ENCODE measurements at places on chromosomes 12 and 14.

DNA sequence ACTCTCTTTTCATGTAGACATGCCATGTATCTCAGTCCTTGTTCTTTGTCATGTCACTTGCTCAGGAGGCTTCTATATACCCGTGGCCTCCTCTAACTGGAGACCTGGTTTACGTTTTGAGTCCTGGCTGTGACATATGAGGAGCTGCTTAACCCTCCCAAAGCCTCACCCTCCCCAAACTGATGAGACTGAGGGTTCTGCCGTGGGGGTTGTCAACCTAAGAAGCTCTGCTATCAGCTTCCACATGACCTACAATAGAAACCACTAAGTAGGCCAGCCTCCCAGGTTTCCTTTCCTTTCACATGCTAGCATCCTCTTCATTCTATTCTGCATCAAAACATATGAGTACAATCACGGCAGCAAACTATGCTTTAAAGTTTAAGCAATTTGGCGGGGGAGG, 76.8 kb upstream of the WSCD2 start:
- no peak for DNase-seq

DNA sequence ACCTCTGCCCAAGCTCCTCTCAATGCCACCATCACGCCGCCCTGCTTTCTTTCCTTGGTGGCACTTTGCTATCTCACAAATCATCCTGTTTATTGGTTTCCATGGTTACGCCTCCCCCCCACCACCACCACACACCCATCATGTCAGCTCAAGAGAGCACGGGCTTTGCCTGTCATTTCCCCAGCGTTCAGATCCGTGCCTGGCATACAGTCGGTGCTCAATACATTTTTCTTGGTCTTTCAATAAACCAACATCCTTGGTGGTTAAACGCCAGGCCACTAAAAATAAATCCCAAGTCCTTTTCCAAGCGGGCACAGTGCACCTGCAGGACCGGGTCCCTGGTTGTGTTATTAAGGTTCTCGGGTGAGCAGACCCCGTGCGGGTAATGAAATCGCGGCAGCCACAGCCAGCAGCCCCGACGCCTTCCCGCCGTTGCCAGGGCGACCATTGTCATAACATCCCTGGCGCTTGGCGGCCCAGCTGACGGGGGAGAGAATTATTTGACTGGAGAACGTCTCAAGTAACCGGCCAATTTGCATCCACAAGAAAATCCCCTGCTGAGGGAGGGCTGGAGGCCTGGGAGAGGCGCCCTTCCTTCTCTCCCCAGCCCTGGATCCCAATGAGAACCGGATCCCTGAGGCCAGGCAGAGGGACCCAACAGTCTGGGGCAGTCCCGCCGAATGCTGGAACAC, 92.9 kb downstream of the KSR2 start:
- DNase-seq: no peak

- peak; percentile 45 for DNase-seq
Measured at GRCh38 chr12:98516111-98516873, 902 bp downstream of the TMPO start.

DNA sequence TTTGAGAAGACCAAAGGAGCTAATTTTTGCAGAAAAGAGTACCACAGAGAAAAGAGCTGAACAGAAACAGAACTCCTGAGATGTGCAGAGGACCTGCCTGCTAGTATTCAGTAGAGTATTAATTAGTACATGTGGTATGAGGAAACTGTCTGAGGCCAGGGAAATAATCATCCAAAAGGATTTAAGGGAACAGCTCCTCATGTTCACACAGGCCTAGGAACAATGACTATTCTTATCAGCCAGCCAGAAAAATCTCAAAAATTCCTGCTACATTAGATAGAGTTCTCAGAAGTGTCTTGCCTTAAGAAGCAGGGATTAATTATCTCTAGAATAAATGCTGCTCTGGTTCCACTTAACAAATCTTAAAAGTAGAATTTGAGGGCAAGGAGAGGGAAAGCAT, 36.4 kb downstream of the PKP2 start:
- DNase-seq: no peak

DNA sequence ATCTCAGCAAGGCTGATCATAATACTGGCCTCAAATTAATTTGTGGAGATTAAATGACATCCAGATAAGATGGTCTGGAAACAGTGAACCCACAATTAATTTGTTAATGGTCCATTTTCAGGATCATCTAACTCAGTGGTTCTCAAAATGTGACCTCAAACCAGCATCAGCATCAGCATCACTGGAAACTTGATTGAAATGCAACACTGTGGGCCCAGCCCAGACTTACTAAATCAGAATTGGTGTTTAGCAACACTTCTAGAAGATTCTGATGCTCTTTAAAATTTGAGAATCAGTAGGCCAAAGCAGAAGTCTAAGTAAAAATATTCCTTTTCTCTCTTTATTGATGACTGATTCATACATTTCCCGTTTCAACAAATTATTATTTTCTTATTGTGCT, 10.7 kb upstream of the KRT82 start:
- no peak for DNase-seq

GRCh38 chr12:89051065-89051677, 301.1 kb downstream of the DUSP6 start:
- DNase-seq: no peak

GRCh38 chr12:72677846-72678245, 405.7 kb downstream of the TRHDE start:
- no peak for DNase-seq

DNA sequence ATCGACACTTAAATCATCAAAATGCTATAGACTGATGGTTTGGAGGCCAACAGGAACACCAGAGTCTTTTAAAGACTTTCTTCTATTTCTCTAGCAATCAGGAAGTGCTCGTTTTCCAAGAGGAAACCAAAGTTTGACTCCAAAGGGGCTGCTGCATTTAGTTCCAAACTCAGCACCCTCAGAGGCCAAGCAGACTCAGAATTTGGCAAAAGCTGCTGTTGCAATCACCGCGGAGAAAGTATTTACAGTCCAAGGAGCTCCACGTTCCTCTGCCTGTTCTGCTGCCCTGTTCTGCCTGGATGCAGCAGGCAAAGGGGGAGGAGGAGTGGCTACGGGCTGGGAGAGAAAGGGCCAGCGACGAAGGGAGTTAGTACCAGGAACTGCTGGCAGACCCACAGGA, 325.1 kb downstream of the BCL11B start:
- no peak for DNase-seq

GRCh38 chr14:103123634-103124500, 606 bp downstream of the TNFAIP2 start:
- no peak for DNase-seq

DNA sequence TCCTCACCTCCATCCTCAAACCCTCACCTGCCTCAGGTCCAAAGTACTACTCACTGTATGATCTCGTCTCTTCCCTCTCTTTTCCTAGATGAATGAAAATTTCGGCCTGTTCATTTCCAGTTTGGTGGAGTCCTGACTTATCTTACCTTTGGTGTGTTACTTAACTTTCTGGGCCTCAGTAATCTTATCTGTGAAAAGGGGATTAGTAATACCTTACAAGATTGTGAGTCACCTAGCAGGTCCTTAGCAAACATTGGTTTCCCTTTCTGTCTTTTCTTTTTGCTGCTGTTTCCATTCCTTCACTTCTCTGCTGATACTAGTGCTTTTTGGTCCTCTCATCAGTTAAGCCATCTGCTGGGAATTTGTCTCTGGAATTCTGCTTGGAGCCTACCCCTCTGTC, 52.8 kb downstream of the AKAP6 start:
- no peak for DNase-seq

DNA sequence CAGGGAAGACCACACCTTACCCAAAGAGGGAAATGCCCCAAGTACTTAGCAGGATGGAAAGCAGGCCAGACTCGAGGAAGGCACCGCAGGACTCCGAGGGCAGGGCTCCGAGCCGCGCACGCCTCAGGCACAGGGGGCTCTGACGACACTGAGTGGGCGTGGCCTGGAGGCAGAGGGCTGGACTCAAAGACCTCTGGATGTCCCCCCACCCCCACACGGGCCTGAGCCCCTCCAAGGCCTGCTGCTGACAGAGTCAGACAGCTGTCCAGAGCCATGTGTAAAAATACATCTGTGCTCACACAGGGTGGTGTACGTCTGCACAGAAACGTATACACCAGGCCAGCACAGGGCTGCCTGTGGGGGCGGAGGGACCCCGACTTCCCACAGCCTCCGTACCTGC, 1.4 kb downstream of the AKT1 start:
- DNase-seq: no peak

DNA sequence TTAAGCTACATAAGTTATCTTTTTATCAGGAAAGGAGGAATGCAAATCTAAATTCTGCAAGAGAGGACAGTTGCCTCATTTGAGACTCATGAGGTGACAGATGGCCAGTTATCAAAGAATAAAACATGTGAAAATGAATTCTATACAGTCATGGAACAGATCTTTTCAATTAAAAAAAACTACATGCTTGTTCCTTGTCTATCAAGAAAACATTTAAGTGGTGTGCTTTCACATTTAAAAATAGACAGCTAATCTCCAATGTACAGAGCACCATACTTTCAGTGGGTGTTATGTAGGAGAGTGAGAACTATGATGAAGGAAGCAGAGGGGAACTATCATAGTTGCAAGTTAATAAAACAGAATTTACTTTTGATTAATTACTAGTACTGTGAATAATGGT, 76.7 kb upstream of the TTC7B start:
- DNase-seq: no peak

DNA sequence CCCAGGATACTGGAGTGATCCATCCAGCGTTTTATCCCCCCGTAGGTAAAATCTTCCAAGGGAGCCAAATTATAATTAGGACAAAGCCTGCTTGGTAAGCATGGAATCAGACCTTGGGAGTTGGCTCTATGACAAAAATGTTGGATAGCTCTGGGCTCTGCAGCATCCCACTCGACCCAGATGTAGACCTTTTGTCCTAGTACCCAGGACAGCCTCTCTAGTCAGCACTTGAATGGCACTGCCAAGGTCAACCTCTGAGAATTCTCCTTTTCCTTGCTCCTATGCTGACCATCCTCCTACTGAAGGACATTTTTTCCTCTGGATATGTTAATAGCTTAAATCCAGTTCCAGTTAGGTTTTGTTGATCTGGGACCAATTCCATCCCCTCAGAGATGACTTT, 104.7 kb upstream of the SLC35F4 start:
- no peak for DNase-seq

DNA sequence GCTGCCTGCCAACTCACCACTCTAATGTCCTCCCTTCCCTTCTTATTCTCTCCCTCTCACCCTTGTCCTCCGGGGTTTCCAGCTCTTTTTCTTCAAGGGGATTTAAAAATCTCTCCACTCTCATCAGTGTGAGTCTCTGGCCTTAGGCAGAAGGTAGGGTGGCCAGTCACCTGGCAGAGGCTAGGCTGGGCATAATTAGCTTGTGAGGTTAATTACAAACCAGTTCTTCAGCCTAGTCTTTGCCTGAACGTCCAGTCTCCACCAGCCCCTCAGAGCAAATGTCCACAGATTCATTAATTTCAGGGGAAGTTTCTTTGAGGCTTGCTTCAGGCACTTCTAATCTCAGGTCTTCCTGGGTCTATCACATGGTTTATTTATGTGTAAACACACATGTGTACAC, 6.7 kb downstream of the KRT7 start:
- DNase-seq: no peak

- DNase-seq: no peak
Measured at GRCh38 chr14:39492267-39492666, 60.0 kb upstream of the FBXO33 start.

- DNase-seq: no peak
Measured at GRCh38 chr12:46472893-46473633, 100.5 kb upstream of the SLC38A2 start.

GRCh38 chr12:64419696-64420095, 15.5 kb downstream of the XPOT start:
- no peak for DNase-seq

GRCh38 chr14:101590616-101591015, 29.3 kb downstream of the DIO3 start:
- DNase-seq: no peak

DNA sequence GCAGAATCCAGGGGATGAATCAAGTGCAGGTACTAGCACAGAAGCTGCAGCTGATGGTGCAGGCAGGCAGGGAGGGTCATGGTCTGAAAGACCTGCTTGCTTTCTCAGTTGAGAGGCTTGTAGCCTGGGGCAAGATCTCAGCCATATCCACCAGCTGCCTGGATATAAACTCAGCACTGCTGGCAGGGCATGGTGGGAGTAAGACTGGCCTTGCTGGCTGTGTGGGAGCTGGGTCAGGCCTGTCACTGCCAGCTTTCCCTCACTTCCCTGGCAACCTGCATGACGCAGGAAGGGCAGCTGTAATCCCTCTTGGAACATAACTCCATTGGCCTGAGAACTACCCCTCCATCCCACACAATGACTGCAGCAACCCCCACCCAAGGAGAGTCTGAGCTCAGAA, 230.1 kb downstream of the ANO6 start:
- DNase-seq: no peak

DNA sequence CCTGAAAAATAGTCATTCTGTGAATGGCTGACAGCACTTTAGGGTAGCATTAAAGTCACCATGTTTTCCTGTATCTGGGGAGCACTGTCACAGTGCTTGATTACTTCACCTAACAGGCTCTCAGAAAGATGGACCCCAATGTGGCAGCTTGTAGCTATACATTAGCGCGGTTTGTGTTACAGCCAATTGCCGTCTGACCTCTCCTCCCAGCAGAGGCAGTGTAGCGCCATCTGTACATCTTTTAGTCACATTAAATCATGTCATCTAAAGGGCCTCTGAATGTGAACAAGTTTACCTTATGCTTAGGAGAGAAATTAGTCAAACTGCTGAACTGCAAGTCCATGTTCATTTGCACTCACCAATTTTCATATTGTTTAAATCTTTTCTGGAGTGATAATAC, 113.7 kb downstream of the LMO3 start:
- no peak for DNase-seq

- no peak for DNase-seq
Measured at GRCh38 chr12:21851151-21851550, 76.6 kb upstream of the KCNJ8 start.

DNA sequence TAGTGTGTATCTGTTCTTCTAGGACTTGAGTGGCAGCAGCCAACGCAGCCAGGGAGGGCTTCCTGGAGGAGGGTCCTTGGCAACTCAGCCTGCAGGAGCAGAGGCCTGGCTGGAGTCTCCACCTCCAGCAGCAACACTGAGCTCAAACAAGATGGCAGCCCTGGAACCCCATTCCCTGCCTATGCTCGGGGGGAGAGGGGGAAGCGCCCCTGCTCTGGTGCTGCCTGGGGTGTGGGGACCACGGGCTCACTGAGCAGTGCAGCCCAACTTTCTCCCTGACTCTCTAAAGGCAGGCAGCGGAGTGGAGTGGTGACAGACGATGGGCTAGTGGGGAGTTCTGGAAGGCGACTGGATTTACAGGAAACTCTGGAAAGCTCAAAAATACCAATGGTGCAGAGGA, 160.7 kb downstream of the CALM1 start:
- DNase-seq: no peak

DNA sequence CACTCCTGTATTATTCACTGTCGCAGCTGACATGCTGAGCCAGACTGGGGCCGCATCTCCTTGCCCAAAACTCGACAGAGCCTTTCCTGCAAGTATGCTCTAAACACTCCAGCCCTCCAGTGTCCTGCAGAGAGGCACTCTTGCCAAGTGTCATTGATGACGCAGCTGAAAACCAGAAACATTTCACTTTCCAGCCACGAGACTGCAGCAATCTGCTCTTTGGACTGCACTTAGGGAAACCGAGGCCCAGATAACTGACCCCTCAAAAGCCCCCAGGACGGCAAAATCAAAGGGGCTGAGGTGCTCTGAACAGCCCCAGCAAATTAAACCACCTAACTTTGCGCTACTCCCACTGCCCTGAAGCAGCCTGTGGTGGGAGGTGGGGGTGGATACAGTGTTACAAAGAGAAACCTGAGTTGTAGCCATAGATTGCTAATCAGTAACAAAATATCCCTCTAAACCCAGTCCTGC, 2.6 kb downstream of the CCDC85C start:
- no peak for DNase-seq

- no peak for DNase-seq
Measured at GRCh38 chr12:30345744-30346471, 349.8 kb downstream of the IPO8 start.
